A549 treated with Mapracorat at 1 μM for 4 hours (cell line): ENCODE measurements at places on chromosomes 13 and 19. TPM values are rescaled to one million over a fixed set of nuclear protein-coding genes. Genes with fewer than 3 reads are reported as not detected.

The PLK5 gene
- total RNA-seq, result not detected in 5 replicates

The HTR2A gene
- not detected in 5 replicates for total RNA-seq

The S1PR2 gene
- 0.75 to 1.1 TPM (median 0.78 TPM) in 5 replicates for total RNA-seq

The PRR36 gene
- total RNA-seq, result 0.19 to 0.46 TPM (median 0.39 TPM) in 5 replicates

The CYP2F1 gene
- total RNA-seq, result not detected in 5 replicates

The RCBTB2 gene
- 1.0 to 1.6 TPM (median 1.2 TPM) in 5 replicates for total RNA-seq

The SIGLEC10 gene
- total RNA-seq, result not detected in 5 replicates

The KLF1 gene
- 0.10 TPM in 1 of 5 replicates, not detected in the others for total RNA-seq

The FFAR2 gene
- total RNA-seq, result not detected in 5 replicates

The CXCL17 gene
- 0.19 TPM in 1 of 5 replicates, not detected in the others for total RNA-seq

The LILRA1 gene
- not detected in 5 replicates for total RNA-seq

The RUBCNL gene
- total RNA-seq, result 0.06 to 0.22 TPM (median 0.14 TPM) in 5 replicates

The SPRY2 gene
- 12.7 to 16.1 TPM (median 14.9 TPM) in 5 replicates for total RNA-seq

The PDE4C gene
- total RNA-seq, result 0.24 to 0.49 TPM (median 0.28 TPM) in 4 of 5 replicates, not detected in the other

The ADAMTS10 gene
- total RNA-seq, result 8.4 to 14.6 TPM (median 12.2 TPM) in 5 replicates

The RGCC gene
- 6.0 to 10.3 TPM (median 8.4 TPM) in 5 replicates for total RNA-seq

The RYR1 gene
- total RNA-seq, result 5.4 to 6.3 TPM (median 6.1 TPM) in 5 replicates

The COMP gene
- total RNA-seq, result 0.07 to 0.23 TPM (median 0.14 TPM) in 5 replicates

The OR10H1 gene
- total RNA-seq, result not detected in 5 replicates
